EH (cell line): ENCODE measurements at places on chromosomes 1 and 21.

- peak; percentile 56 for DNase-seq
These were observed 54.9 kb downstream of the ENAH start for GRCh38 chr1:225597926-225598575.

- peak; percentile 89 for DNase-seq
These were observed 1.9 kb downstream of the SORT1 start for GRCh38 chr1:109395602-109396512.

DNA sequence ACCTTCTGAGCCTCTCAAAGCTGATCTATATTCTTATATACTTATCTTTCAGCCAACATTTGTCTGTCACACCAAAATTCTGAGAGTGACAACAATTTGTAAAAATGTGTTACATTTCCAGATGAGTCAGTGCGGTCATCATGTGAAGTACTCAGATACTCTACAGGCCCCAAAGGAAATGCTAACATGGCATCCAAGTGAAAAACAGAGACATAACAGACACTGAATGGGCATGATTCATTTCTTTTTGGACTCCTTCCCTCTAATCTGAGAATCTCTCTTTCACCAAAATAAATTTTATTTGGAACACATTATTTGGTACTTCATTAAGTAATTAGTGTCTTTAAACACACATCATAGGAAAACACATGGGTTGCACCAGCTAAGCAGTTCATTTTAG, 96.6 kb downstream of the SLC44A5 start:
- no peak for DNase-seq

DNA sequence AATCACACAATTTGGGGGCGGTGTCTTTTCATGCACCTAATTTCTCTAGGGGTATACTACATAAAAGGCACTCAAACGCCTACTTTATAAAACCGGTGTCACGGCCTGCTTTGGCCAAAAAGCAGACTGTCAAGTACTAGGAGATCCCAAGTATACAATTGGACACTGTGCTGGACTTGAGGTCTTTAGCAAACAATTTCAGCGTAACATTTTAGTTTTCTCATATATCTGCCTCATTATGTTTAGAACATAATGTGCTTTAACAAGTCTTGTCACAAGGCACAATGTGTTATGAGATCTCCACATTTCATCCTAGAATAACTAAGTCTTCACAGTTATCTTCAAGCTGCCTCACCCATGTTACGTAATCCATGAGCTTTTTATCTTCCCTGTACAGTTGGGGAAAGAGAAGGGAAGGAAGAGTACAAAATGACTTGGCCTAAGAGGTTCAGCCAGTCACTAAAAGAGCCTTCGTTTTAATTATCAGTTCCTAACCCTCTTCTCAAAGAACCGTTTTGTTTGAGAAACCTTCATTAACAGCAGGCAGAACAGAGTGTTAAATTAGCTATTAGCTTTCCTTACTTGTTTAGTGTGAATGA, 1.7 kb downstream of the SSX2IP start:
- peak; percentile 25 for DNase-seq

- DNase-seq, result no peak
These were observed 27.9 kb downstream of the SLC45A1 start for GRCh38 chr1:8345621-8346415.

DNA sequence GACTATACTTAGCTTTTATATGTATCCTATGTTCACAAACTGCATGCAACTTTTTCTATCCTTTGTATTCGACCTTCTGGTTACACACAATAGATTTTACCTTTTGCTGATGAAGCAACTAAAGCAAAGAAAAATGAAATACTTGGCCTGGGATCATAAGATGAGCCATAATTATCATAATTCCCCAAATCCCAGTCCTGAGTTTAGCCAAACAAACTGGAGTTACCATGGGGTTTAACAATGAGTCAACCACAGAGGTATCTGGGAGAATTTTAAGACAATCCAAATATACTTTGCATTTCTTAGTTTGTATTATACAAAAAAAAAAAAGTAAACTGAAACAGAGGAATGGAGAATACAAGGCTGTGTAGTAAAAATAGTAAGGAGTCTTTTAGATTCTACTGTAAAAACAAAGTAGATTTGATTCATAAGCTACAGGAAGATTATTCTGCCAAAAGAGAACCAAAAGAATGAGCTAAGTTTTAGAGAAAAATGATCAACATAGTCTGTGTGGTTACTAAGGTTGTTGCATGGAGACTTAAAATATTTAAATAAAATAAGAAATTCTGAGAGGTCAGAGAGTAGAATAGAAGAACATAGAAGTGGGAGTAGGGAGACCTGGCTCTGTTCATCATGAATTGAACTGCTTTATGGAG, 60.4 kb upstream of the GORAB start:
- DNase-seq, result peak; percentile 84

DNA sequence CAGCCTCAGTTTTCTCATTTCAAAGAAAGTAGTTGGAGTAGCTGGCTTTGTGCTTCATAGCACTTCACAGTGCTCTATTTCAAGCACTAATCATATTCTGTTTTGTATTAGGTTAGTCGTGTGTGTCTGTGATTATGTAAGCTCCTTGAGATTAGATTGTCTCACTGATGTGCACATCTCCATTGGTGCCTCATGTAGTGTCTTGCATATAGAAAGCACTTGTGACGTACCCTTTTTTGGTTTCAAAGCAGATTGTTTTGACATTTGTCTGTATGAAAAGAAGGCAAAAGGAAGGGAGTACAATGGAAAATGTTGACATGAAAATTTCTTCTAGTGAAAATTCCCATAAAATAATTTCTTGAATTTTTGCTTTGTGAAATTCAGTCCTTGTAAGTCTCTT, 13.9 kb downstream of the BTBD8 start:
- DNase-seq, result no peak

DNA sequence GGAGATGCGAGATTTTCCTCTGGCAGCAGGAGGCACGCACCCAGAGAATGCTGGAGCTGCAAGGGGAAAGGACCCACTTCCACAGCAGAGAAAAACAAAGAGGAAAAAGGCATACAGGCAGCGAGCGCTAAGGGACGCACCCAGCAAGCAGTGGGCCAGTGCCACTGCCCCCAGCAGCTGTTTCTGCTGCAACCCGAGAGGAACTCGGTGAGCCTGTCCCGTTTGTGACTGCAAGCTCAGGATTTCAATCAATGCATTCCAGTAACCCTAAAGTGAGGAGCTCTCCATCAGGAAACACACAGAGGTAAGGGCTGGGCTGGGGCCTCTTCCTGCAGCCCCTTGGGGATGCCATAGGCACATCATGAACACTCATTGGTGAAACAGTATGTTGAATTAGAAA, 58.7 kb downstream of the ACP6 start:
- DNase-seq, result no peak

- DNase-seq, result peak; percentile 62
These were observed 4.9 kb upstream of the NPL start for GRCh38 chr1:182784556-182785171.
